ENCODE measurements at places on chromosomes 1 and 21. TPM values are rescaled to one million over a fixed set of nuclear protein-coding genes. Genes with fewer than 3 reads are reported as not detected.

GRCh38 chr1:179252606-179253005, 23.1 kb upstream of the ABL2 start:
- DNase-seq = no peak

GRCh38 chr1:23521588-23521987, 9.4 kb downstream of the E2F2 start:
- no peak for DNase-seq

DNA sequence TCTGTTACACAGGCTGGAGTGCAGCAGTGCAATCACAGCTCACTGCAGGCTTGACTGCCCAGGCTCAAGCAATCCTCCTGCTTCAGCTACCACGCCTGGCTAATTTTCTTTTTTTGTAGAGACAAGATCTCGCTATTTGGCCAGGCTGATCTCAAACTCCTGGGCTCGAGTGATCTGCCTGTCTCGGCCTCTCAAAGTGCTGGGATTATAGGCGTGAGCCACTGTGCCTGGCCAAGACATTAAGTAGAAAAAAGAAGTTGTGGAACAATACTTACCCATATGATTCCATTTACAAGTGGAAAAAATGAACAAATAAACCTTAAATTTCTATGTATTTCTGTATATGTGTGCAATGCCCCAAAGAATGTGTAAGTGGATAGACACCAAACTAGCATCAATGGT, 30.3 kb upstream of the ID3 start:
- no peak for DNase-seq

- no peak for DNase-seq
Observed at GRCh38 chr21:16211339-16212303, 481.8 kb downstream of the USP25 start.

DNA sequence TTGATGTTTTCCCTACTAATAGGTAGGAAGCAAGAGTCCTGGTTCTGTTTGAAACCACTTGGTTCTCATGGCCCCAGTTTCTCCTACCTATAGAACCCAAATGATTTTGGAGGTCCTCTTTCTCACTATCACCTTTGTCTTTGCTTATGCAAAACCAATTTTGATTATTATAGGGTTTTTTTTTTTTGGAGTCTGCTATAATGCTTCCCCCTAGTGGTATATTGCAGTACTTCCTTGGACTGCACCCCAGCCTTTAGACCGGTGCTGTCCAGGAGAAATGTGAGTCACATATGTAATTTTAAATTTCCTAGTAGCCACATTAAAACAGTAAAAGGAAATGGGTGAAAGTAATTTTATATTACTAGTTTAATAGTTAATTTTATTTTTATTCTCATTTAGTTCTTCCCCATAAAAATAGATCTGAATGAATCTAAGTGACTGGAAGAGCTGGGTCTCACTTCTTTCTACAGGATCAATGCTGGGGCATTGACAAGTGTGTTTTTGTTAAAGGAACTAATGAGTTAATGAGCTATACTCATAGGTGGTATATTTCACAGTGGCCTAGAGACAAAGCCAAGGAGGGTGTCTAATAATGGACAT, 10.6 kb downstream of the FCMR start:
- no peak for DNase-seq

DNA sequence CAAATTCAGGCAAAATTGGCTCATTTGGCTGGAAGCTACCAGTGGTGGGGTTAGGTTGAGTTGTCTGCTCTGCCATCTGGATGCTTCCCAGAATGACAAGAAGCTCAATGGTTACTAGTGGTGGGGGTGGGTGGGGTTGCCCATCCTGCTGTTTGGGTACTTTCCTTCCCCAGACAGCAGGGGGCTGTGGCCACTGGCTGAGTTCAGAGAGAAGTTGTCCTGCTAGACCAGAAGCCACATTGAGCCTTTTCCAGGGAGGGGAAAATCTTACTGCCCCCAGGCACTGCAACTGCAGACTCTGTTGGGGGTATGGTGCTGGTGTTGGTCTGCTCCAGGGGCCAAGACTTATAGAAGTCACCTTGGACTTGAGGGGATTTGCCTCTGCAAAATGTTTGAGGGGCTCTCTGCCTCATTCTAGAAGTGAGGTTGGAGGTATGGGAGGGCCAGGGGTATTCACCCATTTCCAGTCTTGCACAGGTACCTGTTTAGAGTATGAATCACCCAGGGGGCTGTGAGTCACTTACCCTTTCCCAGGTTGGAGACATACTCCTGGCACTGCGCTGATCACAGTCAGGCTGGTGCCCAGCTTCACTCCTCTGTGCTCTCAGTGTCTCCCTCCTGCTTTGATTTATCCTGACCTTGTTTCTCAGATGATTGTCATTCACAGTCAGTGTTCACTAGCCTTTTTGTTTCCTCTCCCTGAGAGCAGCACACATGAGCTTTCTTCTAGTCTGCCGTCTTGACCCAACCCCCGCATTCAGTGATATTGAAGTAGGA, 89.1 kb upstream of the NEGR1 start:
- no peak for DNase-seq

DNA sequence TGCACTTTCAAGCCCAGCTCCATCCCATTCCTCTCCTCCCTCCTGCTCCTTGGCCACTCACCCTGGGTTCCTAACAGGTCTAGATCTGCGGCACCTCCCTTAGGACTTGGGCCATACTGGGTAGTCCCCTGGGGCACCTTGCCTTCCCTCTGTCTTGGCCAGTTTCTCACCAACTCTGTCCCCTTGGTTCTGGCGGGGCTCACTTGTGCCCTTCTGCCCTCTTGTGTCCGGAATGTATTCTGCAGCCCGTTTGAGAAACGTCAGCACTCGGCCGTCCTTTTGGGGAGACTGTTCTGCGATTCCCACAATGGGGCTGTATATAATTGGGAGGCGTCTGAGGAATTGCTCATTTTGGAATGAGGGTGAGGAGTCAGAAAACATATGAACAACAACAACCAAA, 162.4 kb downstream of the ZSCAN20 start:
- no peak for DNase-seq

RGS13 gene
- 0.08 TPM for total RNA-seq

Data from activated naive CD8-positive, alpha-beta T cell treated with anti-CD3 and anti-CD28 coated beads, Interleukin-2, amount 10 ng/mL, durations not matched to agents 7 days and 5 days (primary cell).